ENCODE measurements at places on chromosomes 11 and 22.

DNA sequence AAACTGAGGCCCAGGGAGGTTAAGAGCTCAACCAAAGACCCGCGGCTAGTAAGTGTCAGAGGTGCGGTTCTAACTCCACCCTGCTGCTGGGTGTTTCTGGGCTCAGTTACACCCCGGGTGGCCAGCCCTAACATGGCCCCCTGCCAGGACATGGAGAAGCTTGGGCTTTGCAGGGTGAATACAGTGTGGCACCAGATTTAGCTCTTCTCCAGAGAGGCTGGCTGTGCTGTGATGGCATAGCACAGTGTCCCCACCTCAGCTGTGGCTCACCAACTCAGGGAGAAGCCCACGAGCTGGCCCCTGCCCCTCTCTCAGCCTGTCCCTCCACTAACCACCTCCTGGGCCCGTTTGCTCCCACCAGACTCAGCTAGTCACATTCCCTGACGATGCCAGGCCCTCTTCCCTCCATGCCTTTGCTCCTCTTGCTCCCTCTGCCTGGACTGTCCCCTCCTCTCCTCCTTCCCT is 7.0 kb downstream of the UCP3 start:
- no peak for DNase-seq

- DNase-seq = peak; percentile 69
These were observed 51.0 kb downstream of the SVIP start for GRCh38 chr11:22778642-22779041.

- no peak for DNase-seq
These were observed 39.7 kb upstream of the SUSD2 start for GRCh38 chr22:24141586-24141985.

GRCh38 chr11:129779342-129779741 is 36.3 kb upstream of the TMEM45B start:
- DNase-seq = no peak

DNA sequence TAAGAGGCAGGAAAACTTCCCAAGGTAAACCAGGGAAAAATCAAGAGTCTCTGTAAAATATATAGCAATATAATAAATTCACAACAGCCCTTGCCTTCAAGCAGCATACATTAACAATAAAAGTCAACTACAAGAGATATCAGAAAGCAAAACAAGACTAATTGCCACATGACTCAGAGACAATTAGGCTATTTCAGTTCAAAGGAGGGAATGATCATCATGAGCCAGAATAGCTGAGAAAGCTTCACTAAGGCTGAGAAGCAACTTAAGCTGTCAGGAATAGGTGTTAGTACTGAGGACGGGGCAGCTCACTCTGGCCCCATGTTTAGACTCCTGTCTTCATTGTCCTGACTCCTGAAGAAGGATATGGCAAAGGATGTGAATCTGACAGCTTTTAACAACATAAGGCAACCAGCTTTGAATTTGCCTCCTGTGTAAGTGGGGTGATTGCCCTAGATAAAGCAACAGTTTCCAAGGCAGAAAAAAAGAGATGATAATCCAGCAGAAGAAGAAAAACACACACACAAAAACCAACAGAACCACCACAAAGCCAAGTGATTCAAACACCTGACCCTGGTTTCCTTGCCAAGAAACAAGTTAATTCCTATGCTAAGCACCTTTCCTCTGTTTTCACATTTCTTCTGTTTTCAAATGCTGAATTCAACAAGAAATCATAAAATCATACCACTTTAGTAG is 60.8 kb downstream of the SIK3 start:
- no peak for DNase-seq

GRCh38 chr22:39017596-39018365 is 3.1 kb upstream of the APOBEC3D start:
- no peak for DNase-seq

GRCh38 chr11:26971961-26972360 is 22.0 kb upstream of the FIBIN start:
- DNase-seq = no peak

All from COLO829 (cell line).